ENCODE measurements at places on chromosomes 4 and X. TPM values are rescaled to one million over a fixed set of nuclear protein-coding genes. Genes with fewer than 3 reads are reported as not detected.
A peak's percentile ranks its signal among the peaks of the same experiment; 100 is the strongest.

- no peak overlapping the region for H3K27ac ChIP-seq
- H3K36me3 ChIP-seq: no peaks in the 10 kb centered on the region
- DNase-seq: no peak
Measured at GRCh38 chr4:40606239-40606767, 23.4 kb downstream of the RBM47 start.

The KIAA1210 gene
- polyA plus RNA-seq: not detected

GRCh38 chrX:55778322-55778721 is 60.8 kb downstream of the RRAGB start:
- H3K27ac ChIP-seq: no peak overlapping the region
- no peaks in the 10 kb centered on the region for H3K27me3 ChIP-seq
- H3K4me1 ChIP-seq: no peaks in the 10 kb centered on the region
- no peaks in the 10 kb centered on the region for H3K36me3 ChIP-seq

DNA sequence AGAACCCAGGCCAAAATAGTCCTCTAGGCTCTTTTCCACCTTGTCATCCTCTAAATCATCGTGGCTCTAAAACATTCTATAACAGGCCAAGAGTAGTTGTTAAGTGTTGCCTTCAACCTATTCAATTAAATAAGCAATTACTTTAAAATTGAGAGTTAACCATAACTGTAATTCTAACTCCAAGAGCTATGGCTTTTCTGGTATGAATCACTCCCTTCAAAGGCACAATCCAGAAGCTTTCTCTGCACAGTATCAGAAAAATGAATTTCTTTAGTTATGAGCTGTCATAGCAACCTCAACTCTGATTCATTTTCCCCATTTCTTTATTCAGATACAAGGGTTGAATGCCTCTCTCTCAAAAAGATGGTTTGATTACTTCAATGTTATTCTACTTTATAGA is 21.7 kb downstream of the INPP4B start:
- no peak overlapping the region for H3K4me3 ChIP-seq
- H3K27ac ChIP-seq: no peak overlapping the region
- DNase-seq: no peak

The XK gene
- polyA plus RNA-seq: 0.86 TPM

The PRRG3 gene
- polyA plus RNA-seq: 0.11 TPM

DNA sequence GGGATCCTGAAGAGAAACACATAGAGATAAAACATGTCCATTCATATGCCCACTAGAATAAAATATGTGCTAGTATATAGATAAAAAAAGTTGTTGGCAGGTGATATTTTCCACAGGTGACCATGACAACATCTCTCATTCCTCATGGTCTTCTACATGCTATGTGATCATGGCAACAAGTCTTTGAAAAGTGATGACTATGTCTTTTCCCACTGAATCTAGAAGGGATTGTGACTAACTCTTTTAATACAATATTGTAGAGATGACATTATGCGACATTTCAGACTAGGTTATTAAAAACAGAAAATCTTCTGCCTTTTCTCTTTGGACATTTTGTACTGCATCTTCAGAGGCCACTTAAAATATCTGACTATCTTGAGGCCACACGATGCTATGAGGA is 126.0 kb upstream of the GABRA2 start:
- H3K27ac ChIP-seq: no peak overlapping the region
- no peak for DNase-seq
- H3K4me3 ChIP-seq: no peak overlapping the region
- H3K4me1 ChIP-seq: no peaks in the 10 kb centered on the region
- H3K27me3 ChIP-seq: no peaks in the 10 kb centered on the region

The CYLC1 gene
- not detected for polyA plus RNA-seq

GRCh38 chr4:114674080-114674479 is 75.5 kb downstream of the UGT8 start:
- no peaks in the 10 kb centered on the region for H3K27me3 ChIP-seq
- H3K4me1 ChIP-seq: no peaks in the 10 kb centered on the region
- no peak for DNase-seq
- no peak overlapping the region for H3K4me3 ChIP-seq
- no peak overlapping the region for H3K27ac ChIP-seq

GRCh38 chr4:111618908-111619307 is 526.3 kb upstream of the FAM241A start:
- no peak overlapping the region for H3K27ac ChIP-seq
- peak; percentile 14 for DNase-seq
- no peaks in the 10 kb centered on the region for H3K27me3 ChIP-seq
- no peaks in the 10 kb centered on the region for H3K4me1 ChIP-seq
- no peaks in the 10 kb centered on the region for H3K36me3 ChIP-seq

DNA sequence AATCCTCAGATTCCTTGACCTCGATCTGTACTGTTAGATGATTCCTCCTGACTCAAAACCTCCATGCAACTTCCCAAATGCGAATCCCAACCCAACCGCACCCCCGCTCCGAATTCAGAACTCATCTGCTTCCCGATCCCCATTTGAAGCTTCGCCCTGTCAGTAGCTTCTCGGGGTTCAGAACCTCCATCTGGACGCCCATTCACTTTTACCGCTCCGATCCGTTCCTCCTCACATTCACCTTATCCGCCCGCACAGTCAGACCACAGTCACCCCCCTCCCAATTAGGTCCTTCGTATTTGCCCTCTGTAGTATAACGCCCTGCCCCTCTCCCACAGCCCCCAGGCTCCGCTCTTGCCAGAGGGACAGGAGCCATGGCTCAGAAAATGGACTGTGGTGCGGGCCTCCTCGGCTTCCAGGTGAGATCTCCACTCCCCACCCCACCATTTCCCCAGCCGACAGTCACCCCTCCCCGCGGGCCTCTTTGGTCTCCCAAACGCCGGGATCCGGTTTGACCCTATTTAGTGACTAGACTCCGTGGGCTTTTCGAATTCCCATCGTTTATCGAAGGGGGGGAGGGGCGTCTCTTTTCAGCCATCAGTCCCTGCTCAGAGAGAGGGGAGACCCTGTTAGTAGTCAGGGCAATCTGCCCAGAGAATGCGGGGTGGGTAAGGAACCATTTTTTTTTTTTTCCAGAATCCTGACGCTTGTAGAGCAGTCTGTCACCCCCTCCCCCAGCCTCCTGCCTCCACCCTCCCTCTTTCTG is 691 bp downstream of the MAGED1 start:
- DNase-seq: peak; percentile 89
- peak overlapping the region; percentile 47 for H3K4me3 ChIP-seq
- H3K27ac ChIP-seq: peak overlapping the region; percentile 71
- no peaks in the 10 kb centered on the region for H3K36me3 ChIP-seq
- H3K4me1 ChIP-seq: peaks cover 16% of the 10 kb centered on the region

DNA sequence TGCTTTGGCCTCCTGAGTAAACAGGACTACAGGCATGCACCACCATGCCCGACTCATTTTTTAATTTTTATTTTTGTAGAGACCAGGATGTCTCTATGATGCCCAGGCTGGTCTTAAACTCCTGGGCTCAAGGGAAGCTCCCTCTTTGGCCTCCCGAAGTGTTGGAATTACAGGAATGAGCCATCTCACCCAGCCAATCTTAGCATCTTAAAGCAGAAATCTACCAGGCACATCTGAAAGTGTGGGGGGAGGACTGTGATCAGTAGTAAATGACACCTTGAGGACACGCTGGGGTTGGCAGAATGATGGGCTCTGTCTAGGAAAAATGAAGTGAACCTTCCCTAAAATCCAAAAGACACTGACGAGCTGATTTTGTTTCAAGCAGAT is 149.2 kb downstream of the SPATA18 start:
- no peak overlapping the region for H3K27ac ChIP-seq
- no peaks in the 10 kb centered on the region for H3K27me3 ChIP-seq
- no peak for DNase-seq
- no peak overlapping the region for H3K4me3 ChIP-seq

The MTNR1A gene
- 0.16 TPM for polyA plus RNA-seq

- DNase-seq: no peak
- H3K36me3 ChIP-seq: no peaks in the 10 kb centered on the region
- no peaks in the 10 kb centered on the region for H3K27me3 ChIP-seq
- H3K4me1 ChIP-seq: no peaks in the 10 kb centered on the region
- H3K4me3 ChIP-seq: no peak overlapping the region
Measured at GRCh38 chr4:76909711-76910110, 11.8 kb upstream of the SOWAHB start.

The ODAPH gene
- 0.10 TPM for polyA plus RNA-seq

The MMRN1 gene
- polyA plus RNA-seq: 17.1 TPM

The PARM1 gene
- polyA plus RNA-seq: 27.5 TPM

DNA sequence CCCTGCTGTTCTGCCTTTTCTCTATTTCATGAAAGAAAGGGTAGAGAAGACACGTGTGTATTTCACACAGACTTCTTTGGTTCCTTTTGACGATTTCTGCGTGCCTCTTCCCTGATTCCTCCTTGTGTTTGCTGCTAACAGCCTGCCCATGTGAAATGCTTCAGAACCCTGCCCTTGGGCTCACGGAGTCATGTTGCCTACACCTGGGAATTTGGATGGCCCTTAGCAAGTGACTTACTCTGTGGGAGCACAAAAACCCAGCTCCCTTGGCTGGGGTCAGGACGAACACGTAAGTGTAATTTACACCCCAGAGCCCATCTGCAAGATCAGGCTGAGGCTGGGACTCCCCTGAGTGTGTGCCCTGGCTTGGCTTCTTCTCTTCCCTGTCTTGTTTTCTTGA is 220.3 kb upstream of the BCOR start:
- H3K27me3 ChIP-seq: peaks cover 4% of the 10 kb centered on the region
- no peak for DNase-seq
- no peak overlapping the region for H3K27ac ChIP-seq
- no peaks in the 10 kb centered on the region for H3K4me1 ChIP-seq
- H3K4me3 ChIP-seq: no peak overlapping the region

- no peaks in the 10 kb centered on the region for H3K27me3 ChIP-seq
- no peak overlapping the region for H3K4me3 ChIP-seq
- H3K36me3 ChIP-seq: no peaks in the 10 kb centered on the region
- H3K27ac ChIP-seq: no peak overlapping the region
- no peak for DNase-seq
Measured at GRCh38 chr4:70277121-70277520, 34.7 kb downstream of the CSN3 start.

The CCDC149 gene
- 13.0 TPM for polyA plus RNA-seq

GRCh38 chr4:189792924-189793618 is 147.6 kb upstream of the FRG1 start:
- no peak overlapping the region for H3K27ac ChIP-seq
- H3K4me1 ChIP-seq: peaks cover 4% of the 10 kb centered on the region
- H3K36me3 ChIP-seq: no peaks in the 10 kb centered on the region
- H3K4me3 ChIP-seq: no peak overlapping the region
- H3K27me3 ChIP-seq: no peaks in the 10 kb centered on the region
